ENCODE measurements at places on chromosomes 11 and 22.

GRCh38 chr22:22048981-22049531 lies 66.5 kb upstream of the TOP3B start:
- no peak for DNase-seq

GRCh38 chr22:25970374-25970911 lies 198.8 kb upstream of the SEZ6L start:
- DNase-seq = no peak

- DNase-seq = no peak
These were observed 16.7 kb upstream of the CRY2 start for GRCh38 chr11:45830596-45830995.

GRCh38 chr11:134471087-134471715 lies 59.2 kb upstream of the B3GAT1 start:
- peak; percentile 26 for DNase-seq

GRCh38 chr22:26321469-26321913 lies 107.6 kb upstream of the ASPHD2 start:
- no peak for DNase-seq

- DNase-seq = no peak
These were observed 25.0 kb downstream of the MTMR3 start for GRCh38 chr22:29907753-29908515.

- DNase-seq = no peak
These were observed 27.4 kb downstream of the RRAS2 start for GRCh38 chr11:14331476-14332136.

DNA sequence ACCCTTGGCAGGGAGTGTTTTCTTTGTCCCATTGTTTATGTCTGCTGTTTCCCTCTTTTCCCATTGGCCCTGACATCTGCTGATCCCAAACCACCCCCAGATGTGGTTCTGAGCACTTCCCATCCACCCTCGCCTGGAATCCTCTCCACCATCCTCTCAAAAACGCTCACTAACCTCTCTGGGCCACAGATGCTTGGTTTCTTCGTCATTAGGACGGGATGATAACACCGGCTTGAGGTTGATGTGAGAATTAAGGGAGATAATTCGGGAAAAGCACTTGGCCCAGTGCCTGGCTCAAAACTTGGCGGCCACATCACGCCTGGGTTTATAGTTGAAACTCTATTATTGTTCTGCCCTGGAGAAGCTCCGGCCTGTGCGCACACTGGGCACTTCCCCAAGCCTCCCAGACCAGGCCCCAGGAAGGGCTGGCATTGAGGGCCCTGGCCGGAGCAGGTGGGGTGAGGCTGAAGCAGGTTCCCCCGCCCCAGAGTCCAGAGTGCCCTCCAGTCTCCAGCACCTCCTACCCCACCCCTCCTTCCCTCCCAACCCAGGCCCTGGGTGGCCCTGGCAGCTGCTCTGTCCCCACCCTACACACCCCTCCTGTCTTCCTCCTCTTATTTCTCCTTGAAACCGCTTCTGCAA lies 63.7 kb downstream of the CYTH4 start:
- DNase-seq = no peak

GRCh38 chr11:6371825-6372224 lies 18.4 kb upstream of the SMPD1 start:
- DNase-seq = no peak

DNA sequence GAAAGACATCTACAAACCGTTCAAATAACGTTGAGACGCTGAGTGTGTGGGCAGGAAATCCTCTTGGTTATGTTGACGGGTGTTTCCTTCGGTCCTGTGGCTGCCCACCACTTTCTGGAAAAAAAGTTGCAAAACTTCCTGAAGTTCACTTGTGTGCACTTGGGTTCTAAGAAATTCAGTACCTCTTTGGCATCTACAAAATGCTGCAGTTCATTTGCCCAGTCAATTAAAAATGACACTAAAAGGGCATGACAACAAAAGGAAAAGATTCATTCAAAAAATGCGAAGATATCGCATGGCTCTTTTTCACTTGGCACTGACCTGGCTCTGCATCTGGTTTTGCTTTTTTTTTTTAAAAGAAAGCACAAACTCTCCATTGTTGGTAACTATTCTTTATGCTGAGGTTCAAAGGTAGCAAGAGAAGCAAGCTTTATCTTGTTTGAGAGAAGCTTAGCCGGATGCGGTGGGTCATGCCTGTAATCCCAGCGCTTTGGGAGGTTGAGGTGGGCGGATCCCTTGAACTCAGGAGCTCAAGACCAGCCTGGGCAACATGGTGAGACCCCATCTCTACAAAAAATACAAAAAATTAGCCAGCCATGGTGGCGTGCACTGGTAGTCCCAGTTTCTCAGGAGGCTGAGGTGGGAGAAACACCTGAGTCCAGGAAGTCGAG lies 10.6 kb upstream of the XBP1 start:
- no peak for DNase-seq

- no peak for DNase-seq
These were observed 62.6 kb downstream of the SWAP70 start for GRCh38 chr11:9726321-9727022.

DNA sequence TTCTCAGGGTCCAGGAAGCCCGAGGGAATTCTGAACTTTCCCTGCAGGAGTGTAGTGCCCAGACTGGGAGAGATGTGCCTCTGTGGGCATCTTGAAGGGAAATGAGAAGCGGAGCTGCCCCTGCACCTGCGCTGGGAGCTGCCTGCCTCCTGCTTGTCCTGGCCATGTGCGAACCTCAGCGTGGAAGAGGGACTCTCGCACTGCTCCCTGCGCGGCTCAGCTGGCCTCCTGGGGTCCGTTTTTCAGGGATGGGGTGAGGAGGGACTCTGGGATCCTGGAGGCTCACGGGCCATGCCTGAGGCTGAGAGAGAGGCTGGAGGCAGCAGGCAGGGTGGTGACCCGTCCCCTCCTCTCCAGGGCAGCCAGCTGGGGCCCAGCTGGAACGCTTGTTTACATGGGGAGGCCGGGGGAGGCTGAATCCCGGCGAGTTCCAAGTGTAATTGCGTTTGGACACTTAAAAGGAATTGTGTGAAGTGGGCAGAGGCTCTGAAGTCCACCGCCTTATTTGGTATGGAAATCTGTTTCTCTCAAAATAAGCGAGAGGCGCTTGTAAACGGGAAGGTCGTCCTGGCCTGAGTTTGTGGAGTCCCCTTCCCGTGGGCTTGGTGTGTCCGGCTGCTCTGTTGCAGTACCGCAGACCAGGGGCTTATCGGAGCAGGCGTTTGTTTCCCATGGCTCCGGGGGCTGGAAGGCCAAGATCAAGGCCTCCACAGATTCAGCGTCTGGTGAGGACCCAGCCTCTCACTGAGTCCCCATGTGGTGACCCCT lies 1.2 kb upstream of the MRGPRF start:
- DNase-seq = no peak
